ENCODE measurements at places on chromosomes 1 and 21. TPM values are rescaled to one million over a fixed set of nuclear protein-coding genes. Genes with fewer than 3 reads are reported as not detected.
A peak's percentile ranks its signal among the peaks of the same experiment; 100 is the strongest.

Gene ADORA1
- not detected for total RNA-seq

Gene PAQR6
- total RNA-seq = 3.6 TPM

Gene NFASC
- 90.0 TPM for total RNA-seq

Gene ANKRD45
- total RNA-seq = not detected

Gene SYT14
- 0.27 TPM for total RNA-seq

Gene ATF3
- 10.0 TPM for total RNA-seq

Gene TACSTD2
- not detected for total RNA-seq

Gene ALX3
- total RNA-seq = not detected

Gene SRGAP2C
- total RNA-seq = 21.5 TPM

Gene ESPN
- 390 TPM for total RNA-seq

Gene CYP4Z1
- total RNA-seq = 0.94 TPM

Gene TSHB
- not detected for total RNA-seq

Gene RIPPLY3
- total RNA-seq = 0.54 TPM

Gene NBPF4
- total RNA-seq = 1.7 TPM

DNA sequence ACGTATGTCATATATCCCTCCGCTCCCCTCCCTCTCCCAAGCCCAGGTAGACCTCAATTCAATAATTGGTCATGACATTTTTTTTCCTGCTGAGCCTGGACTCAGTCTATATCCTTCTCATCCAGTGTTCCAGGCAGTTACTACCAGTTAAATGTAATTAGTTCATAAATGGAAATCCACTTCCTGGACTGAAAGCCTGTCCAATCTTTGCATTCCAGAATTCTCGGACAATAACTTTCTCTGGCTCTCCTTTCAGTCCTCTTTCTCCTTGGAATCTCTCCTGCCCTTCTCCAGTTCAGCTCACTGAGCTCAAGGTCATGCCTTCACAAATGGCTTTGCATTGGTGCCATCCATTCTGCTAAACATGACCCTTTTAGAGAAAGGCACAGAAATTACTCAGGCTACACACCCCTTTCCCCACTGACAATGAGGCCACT is 34.8 kb downstream of the VWA5B1 start:
- no peak for DNase-seq

DNA sequence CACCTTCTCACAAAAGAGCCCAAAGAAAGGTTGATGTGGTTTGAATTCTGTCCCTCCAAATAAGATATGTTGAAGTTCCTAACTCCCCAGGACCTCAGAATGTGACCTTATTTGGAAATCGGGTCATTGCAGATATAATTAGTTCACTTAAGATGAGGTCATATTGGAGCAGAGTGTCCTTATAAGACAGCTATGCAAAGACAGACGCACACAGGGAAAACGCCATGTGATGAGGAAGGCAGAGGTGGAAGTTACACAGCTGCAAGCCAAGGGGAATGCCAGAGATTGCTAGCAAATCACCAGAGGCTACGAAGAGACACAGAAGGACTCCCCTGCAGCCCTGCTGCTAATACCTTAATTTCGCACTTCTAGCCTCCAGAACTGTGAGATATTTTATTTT is 5.2 kb upstream of the ABCB10 start:
- DNase-seq = no peak

- no peak for DNase-seq
These were observed 49.5 kb upstream of the GCLM start for GRCh38 chr1:93958726-93959100.

DNA sequence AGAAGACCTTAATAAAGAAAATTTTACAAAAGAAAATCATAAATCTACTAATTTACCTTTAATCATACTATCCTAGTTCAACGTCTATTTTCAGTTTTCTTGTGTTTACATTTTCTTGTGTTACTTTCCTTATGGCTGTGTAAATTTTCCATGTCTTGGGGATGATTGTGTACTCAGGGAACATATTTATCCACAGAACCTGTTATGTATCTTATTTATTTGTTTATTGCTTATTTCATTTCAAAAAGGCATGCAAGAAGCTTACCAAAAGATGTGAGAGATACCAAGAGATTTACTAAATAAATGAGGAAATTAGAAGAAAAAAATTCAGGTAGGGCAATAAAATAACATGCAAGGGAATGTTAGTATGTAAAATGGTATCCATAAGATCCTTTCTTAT is 22.8 kb downstream of the PBX1 start:
- DNase-seq = no peak

DNA sequence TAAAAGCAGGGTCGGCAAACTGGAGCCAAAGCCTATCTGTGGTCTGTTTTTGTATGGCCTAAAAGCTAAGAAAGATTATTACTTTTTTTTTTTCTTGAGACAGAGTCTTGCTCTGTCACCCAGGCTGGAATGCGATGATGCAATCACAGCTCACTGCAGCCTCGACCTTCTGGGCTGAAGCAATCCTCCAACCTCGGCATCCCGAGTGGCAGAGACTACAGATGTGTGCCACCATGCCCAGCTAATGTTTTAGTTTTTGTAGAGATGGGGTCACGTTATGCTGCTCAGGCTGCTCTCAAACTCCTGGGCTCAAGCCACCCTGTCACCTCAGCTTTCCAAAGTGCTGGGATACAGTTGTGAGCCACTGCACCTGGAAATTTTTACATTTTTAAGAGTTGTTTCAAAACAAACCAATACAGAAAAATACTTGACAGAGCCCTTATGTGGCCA is 6.5 kb upstream of the GLRX2 start:
- no peak for DNase-seq

GRCh38 chr21:45001134-45002095 is 61.6 kb downstream of the SLX9 start:
- DNase-seq = no peak

- DNase-seq = no peak
These were observed 130.2 kb downstream of the CDC7 start for GRCh38 chr1:91630803-91631202.

DNA sequence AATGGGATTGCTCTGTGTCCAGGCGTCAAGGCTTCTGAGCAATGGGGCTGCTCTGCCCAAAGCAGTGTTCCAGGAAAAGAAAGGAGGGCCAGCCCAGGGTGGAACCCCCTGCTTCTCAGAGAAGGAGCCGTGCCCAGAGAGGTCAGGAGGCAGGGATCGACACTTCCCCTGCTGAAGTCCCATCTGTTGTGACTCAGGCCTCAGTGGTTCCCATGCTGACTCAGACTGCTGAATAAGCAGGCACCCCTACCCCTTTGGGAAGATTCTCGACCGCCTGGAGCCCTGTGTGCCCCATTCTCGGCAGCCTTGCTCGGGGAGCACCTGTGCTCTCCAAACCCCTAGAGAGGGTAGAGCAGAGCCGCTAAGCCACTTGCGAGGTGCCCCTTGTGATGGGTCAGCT is 23.9 kb downstream of the PKP1 start:
- DNase-seq = no peak

DNA sequence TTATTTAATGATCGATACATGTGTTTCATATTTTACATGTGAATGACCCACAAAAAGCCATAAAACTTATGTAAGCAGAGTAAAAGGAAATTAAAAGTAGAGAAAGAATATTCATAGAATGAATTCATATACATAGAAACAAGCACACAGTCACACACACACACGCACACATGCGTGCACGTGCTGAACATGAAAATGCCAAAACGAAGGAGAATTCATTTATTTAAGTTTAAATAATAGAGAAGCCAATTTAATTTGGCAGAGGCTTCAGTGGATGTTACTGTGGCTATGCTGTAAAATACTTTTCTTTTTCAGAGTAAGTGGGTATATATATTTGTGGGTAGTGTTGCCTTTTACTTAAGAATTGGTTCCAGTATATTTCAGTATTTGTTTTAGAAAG is 145.0 kb upstream of the C21orf91 start:
- DNase-seq = no peak

GRCh38 chr1:171969813-171970212 is 128.5 kb downstream of the DNM3 start:
- no peak for DNase-seq

DNA sequence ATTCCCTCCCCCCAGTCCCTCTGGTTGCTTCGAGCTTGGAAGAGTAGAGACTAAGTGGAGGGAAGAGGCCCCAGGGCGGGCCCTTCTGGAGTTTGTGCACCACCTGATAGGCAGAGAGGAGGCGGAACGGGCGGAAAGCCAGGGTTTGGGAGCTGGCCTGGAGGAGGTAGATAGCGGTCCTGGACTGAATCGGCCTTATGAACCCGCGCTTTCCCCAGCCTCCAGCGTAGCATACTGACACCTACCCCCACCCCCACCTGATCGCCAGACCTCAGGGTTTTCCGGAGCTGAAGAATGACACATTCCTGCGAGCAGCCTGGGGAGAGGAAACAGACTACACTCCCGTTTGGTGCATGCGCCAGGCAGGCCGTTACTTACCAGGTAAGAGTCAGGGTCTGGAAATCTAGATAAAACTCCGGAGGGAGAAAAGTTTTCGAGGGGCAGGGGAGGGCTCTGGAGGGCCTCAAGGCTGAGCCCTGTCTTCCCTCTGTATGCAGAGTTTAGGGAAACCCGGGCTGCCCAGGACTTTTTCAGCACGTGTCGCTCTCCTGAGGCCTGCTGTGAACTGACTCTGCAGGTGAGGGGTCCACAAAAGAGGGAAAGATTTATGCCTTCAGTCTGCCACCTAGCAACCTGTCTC is 705 bp downstream of the UROD start:
- peak; percentile 73 for DNase-seq

- no peak for DNase-seq
These were observed 19.2 kb upstream of the BCL10 start for GRCh38 chr1:85295654-85296053.

DNA sequence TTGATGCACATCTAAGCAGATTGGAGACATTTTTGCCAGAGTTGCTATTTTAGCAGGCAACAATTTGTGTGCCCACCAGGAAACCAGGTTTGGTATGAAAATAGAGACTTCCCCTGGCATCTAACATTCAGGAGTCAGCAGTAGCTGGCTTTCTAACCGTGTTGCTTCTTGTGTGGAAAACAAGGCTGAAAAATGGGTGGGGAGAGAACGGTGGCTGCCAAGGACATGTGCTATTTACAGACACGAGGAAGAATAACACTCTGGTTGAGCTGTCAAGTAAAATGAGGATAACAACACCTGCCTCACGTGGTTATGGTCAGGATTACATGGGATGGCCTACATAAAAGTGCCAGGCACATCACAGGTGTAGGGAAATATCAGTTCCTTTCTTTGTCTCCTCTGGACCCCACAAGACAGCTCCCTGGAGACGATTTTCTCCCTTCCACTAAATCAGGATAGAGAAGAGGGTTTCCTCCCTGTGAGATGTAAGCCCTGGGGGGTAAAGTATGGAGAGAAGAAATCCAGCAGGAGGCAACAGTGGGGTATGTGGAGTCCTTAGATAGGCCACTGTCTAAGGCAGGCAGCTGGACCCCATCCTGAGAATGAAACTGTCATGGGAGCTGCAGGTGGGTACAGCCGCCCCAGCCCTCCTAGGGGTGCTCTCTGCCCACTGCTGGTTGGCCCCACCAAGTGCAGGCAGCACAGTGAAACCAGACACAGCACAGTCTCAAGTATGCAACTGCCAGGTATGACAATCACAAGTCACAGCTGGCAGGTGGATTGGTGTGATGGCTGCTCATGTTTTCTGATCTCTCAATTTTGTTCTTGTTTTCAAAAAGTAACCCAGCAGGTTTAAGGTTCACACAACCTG is 80.3 kb downstream of the TENT5C start:
- DNase-seq = no peak

GRCh38 chr1:58780836-58781452 is 2.9 kb downstream of the JUN start:
- DNase-seq = no peak

DNA sequence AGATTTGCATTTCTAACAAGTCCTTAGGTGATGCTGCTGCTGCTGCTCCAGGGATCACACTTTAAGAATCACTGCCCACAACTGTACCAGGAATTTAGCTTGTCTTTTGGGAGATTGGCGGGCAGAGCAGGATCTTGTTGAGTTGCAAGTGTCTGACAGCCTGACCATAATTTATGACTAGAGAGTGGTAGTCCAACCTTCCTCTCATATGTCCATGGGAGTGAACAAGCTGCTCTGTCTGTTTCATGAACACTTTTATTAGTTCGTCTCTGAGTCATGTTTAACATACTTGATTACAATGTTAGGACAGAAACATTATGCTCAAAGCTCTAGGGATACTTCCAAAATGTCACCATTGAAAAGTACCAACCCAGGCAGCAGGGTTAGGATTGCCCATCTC is 169.6 kb downstream of the TGFB2 start:
- no peak for DNase-seq

- no peak for DNase-seq
These were observed 141.4 kb upstream of the BEND5 start for GRCh38 chr1:48917901-48918603.

GRCh38 chr21:28745131-28746016 is 247.3 kb downstream of the LTN1 start:
- peak; percentile 53 for DNase-seq

DNA sequence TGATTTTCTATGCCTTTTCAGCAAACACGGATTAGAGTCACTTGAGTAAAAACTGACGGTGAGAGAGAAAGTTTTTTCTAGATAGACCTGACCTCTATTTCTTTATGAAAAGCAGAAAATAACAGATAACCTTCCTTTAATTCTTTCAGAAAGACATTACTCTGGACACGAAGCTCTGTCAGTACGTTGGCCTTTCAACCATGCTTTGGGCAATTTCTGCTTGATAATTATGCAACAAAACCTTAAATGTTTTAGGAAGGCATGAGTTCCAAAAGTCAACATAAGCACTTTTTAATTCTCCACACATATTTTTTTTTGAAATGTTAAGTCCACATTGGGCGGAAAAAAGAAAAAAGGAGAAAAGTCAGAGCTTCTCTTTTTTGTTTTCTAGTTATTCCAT is 137.8 kb downstream of the AKT3 start:
- no peak for DNase-seq

DNA sequence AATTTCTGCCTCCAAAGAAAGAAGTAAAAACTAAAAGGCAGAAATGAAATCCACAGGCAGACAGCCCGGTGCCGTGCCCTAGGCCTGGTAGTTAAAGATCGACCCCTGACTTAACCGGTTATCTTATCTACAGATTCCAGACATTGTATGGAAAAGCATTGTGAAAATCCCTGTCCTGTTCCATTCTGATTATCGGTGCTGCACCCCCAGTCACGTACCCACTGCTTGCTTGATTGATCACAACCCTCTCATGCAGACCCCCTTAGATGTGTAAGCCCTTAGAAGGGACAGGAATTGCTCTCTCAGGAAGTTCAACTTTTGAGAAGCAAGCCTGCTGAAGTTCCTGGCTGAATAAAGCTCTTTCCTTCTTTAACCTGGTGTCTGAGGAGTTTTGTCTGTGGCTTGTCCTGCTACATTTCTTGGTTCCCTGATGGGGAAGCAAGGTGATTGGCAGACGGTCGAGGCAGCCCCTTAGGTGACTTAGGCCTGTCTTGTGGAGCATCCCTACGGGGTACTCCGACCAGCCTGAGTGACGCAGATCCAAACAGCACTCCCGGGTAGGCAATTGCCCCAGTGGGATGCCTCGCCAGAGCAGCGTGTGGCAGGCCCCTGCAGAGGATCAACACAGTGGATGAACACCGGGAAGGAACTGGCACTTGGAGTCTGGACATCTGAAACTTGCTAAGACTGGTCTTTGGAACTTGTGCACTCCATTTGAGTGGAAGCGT is 111.2 kb upstream of the PPM1J start:
- DNase-seq = no peak

DNA sequence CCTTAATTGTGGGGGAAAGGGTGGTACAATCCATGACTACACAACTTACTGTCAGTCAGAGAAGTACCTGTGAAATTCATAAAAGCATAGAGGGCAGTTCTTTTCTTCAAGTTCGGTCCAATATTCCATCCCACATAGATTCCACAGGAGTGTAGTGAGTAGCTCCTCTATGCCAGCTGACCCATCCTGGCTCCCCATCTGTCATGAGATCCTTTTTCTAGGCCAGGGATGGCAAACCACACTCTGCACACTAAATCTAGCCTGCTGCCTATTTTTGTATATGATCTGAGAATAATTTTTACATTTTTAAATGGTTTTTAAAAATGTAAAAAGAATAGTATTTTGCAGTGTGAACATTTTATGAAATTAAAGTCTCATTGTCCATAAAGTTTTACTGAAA is 107.0 kb upstream of the TSPAN2 start:
- DNase-seq = no peak
